HepG2 (cell line): ENCODE measurements at places on chromosomes 2 and 18.
A peak's percentile ranks its signal among the peaks of the same experiment; 100 is the strongest.

DNA sequence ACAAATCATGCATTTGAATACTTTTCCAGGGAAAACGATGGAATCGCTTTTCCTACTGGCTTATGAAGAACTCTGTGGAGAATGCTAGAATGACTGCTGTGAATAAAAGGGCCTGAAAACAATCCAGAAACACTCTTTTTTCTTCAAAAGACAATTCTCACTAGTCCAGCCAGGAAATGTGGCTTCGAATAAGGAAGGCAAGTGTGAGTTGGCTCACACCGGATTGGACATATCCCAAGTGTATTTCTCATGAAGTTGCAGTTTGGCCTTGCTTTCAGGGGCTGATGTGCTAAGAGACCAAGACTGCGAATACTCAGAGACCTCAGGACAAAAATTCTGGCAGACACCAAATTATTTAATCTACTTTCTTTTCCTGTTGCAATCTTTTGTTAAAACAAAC lies 54.1 kb downstream of the FIGN start:
- no peak for DNase-seq

DNA sequence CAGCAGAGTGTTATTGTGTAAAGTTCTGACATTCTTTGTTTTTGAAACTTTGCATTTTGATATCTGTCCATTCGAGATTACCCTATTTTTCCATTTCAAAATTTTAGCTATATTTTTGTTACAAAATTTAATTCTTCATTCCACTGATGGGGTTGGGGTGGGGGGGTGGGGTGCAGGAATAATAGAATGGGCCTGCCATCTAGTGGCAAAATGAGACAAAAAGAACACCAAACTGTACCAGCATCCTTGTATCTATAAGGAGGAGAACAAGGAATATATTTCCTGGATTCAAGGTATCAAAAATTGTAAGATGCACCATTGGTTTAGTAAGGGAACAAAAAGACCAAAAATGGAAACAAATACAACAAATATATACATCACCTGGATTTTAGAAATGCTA lies 27.9 kb upstream of the TTR start:
- no peak for DNase-seq

DNA sequence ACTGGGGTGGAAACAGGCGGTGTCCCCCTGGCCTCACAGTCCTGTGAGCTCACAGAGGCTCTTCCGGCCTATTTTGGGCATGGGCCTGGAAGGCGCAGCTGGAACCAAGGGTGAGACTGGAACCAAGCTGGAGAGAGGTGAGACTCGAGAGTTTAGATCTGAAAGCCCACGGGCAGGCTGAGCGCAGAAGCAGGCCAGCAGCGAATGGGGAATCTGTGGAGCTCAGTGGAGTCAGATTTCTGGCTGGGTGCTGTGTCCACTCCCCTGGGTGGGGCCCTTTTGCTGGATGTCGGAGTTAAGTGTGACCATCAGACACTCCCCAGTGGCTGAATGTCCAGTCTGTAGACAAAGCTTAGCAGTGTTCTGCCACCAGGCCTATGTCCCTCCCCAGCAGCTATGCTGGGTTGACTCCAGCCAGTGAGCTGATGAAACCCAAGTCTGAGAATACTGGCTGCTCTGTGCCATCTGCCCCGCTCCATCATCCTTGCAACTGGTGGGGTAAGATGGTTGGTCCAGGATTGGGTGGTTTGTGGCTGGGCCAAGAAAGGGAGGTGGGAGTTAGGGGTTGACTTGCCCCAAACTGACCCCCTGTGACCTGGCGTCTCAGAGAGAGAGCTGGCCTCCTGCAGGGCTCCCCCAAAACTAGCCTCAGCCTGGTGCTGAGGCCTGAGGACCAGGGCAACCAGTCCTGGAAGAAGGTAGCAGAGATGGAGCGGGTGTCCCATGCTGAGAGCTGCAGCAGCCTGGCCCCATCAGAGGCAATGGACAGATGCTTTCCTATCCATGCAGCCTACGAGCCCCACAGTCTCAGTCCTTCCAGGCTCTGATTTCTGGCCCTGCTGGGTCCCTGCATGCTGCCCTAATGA lies 34.4 kb downstream of the CYP26B1 start:
- DNase-seq, result no peak

GRCh38 chr18:56327191-56327885 lies 311.1 kb downstream of the TXNL1 start:
- DNase-seq, result no peak

DNA sequence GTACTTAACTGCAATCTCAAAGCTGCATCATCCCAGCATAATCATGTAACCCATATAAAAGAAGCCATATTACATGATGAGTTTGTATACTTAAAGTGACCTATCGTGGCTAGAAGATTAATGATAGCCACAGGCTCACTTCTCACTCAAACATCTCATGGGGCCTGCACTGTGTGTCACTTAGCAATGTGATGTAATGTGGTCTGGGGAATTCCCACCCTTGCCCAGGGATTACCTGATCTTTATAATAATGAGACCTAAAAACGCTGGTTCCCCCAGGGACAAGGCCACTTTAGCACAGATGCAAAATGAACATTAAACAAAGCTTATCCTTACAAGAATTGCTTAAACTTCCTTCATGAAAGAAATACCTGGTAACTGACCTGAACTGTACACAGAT lies 427.1 kb upstream of the CNTNAP5 start:
- no peak for DNase-seq

DNA sequence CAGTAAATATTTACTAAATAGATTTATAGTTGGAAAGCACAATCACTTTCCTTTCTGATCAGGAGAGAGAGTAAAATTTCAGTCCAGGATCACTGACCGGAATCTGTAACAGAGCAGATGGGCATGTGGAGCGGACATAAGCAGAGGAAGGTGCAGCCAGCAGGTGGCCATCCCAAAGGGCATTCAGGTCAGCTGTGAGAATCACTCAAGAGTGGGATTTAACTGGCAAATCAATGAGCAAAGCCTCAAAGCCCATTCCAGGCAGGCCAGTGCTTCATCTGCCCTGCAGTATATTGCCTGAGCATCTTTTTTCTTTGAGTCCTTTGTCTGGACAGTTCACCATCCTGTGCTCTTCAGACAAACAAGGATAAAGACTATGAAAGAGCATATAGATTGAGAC lies 166.4 kb upstream of the SLC14A2 start:
- no peak for DNase-seq

DNA sequence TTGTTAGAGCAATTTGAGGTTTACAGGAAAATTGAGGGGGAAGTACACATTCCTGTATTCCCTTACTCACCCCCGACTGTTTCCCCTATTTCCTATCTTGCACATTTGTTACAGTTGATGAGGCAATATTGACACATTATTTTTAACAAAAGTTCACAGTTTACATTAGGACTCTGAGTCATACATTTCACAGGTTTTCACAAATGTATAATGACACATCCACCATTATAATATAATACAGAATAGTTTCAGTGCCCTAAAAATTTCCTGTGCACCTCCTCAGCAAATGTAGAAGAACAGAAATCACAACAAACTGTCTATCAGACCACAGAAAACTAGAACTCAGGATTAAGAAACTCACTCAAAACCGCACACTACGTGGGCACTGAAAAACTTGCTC lies 160.6 kb upstream of the RMP24 start:
- DNase-seq, result no peak

- no peak for DNase-seq
These were observed 2030.8 kb downstream of the SUCLG1 start for GRCh38 chr2:82428251-82428650.

- peak; percentile 25 for DNase-seq
These were observed 68.8 kb upstream of the KCTD1 start for GRCh38 chr18:26617151-26617554.

- DNase-seq, result peak; percentile 69
These were observed 88.4 kb upstream of the STK17B start for GRCh38 chr2:196259507-196260481.

DNA sequence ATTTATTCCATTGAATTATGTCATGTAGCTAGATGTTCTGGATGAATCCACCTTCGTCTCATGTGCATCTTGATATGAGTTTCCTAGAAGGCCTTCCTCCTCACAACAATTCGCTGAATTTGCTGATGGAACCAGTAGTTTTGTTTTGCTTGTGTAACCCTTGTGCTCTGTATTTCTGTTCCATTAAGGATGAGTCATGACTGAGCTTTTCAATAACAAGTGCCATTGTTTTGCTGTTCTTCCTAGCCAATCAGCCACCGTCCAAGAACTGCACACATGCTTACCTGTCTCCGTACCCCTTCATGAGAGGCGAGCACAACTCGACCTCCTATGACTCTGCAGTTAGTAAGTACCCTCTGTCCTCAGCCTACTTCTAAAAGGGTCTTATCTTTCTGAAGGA lies 2.3 kb downstream of the TMEM182 start:
- no peak for DNase-seq

GRCh38 chr2:66435963-66436362 lies 1.0 kb downstream of the MEIS1 start:
- DNase-seq, result no peak

GRCh38 chr18:58639751-58640427 lies 11.0 kb upstream of the ALPK2 start:
- no peak for DNase-seq

DNA sequence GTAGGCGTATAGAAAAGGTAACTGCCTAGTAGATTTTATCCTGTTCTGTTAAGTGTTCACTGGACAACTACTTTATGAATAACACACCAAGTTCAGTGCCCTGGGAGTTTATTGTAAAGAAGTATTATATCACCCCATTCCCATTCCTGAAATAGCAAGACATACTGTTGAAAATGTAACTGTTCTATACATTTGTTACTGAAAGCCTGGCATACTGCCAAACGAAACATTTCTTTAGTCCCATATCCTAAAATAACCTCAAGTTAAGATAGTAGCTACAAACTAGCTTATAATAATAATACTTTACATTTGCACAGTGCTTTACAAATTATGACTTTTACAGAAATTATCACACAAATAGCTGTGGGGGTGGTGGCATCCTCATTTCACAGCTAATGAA lies 25.1 kb downstream of the SPDYA start:
- no peak for DNase-seq

DNA sequence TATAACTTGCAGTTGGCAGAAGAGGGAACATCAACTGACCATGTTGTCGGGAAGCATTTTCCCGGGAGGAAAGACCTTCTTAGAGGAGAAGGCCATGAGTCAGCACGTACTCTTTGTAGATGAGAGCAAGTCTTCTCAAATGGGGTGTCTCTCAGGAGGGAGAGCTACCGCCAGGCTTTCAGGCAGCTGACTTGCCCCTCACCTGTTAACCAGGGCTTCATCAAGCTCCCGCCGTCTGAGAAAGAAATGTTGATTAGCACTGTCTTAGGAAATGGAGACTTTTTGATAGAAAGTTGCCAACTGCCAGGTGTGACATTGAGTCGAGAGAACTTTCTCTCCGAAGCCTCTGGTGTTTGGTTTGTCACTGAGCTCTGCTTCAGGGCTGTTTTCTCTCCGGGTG lies 196.1 kb downstream of the ZNF407 start:
- DNase-seq, result no peak

DNA sequence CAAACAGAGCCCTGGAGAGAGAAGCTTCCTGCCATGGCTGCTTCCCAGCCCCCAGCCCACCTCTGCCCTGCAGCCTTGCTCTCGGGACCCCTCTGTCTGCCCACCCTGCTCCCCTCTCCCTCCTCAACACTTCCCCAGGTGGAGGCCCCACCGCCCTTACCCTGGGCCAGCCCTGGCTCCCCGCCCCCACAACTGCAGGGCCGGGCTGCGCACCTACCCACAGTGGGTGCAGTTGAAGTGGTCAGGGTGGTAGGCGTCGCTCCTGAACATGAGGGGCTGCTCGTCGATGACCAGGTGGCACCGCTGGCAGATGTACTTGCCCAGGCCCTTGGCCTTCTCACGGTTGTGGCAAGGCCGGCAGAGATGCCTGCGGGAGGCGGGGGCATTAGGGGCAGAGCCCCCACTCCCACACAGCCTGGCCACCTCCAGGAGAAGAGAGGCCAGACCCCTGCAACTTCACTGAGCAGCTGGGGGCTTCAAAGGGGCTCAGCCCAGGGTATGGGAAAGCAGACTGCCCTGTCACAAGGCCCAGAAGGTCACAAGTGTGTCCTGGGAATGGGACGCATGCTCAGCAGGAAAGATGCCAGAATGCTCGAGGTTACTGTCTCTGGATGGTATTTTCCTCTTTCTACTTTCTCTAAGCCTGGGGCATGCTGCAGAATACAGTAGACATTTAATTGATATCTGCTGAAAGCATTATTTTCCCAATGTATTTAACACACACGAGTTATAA lies 3.1 kb upstream of the GPR17 start:
- no peak for DNase-seq

GRCh38 chr2:202299712-202300111 lies 34.1 kb downstream of the NOP58 start:
- no peak for DNase-seq

GRCh38 chr2:105380432-105381100 lies 18.3 kb downstream of the FHL2 start:
- DNase-seq, result no peak

GRCh38 chr2:55869637-55870325 lies 53.8 kb downstream of the EFEMP1 start:
- no peak for DNase-seq

DNA sequence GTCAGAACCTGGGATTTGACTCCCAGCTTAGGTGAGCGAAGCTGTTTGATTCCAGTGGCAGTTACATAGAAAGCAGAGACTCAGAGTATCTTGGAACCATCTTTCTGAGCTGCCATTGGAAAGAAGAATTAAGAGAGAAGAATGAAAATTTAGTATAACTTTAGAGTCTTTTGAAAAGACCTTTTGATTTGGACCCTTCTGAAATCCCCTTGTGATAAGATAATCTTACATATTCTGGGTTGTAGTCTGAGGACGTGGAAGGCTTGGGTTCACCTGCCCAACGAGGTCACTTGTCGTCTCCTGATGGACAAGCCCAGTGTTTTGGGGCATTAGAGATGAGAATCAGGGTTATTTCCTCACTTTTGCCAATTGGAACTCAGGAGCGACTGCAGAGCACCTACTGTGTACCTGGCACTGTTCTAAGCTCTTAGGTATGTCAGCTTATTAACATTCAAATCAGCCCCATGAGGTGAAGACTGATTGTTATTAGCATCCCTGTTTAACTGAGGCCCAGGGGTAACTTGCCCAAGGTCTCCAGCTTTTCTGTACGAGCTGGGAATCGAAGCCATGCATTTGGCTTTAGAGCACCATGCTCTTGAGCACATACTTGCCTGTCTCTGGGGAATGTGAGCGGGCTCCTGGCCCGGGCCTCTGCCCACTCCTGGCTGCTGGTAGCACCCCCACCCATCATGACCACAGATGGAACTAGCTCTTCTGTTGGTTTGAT lies 2.9 kb downstream of the HK2 start:
- DNase-seq, result no peak

DNA sequence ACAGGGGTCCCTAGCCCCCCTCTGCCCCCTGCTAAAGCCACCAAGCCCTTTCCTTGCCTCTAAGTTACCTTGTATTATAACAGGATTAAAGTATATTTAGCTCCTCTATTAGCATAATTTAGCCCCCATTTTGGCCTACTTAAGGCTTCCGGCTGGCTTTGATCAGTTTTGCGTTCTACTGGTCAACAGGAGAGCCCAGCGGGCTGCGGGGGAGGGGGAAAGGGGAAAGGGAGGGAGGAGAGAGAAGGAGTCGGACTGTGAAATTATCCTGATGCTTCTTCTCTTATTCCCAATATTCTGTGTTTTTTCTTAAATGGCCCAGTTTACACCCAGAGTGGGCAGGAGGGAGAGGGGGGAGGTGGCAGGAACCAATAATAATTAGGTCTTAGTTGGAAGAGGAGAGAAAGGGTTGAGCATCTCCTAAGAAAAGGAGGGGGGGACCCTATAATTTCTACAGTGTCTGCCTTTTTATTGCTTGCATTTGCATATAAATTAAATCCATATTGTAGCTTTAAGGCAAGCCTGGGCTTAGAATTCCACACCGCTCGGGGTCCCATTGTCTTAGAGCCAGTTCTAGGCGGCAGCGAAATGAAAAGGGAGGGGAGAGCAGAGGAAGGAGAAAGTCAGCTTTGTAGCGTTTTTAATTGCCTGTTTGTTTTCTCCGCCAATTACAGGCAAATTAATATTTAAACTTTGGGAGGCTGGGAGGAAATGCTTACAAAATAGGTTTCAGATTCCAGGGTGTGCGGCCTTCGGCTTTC lies 39.6 kb downstream of the EN1 start:
- no peak for DNase-seq
